NCI-H2081 treated with DMSO at 0.1 percent for 48 hours (cell line): ENCODE measurements at places on chromosomes 4 and X.
A peak's percentile ranks its signal among the peaks of the same experiment; 100 is the strongest.

DNA sequence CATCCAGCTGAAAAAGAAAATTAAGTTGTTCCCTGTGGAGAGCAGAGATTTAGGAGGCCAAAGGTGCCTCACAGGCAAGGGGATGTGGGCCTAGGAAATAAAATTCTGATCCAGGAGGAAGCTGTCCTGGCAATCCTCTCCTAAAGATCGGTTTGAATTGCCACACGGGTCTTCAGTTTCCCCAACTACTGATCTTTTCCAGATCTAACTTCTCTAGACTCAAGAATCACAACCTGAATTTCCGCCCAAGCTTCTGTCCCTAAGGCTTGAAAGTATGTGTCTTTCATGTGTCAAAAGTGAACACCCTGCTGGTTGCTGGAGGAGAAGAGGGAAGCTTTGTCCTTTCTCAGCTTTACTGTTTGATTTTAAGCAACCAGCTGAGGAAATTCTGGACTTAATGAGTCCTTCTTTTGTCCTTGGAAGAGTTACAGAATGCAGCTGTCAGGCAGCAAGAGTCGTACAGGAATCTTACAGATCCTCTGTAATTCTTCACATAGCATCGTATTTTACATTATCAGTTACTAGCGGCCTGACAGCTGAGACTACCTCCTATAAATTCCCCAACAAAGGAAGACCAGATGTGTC is 93.8 kb downstream of the INPP4B start:
- no peak for DNase-seq

DNA sequence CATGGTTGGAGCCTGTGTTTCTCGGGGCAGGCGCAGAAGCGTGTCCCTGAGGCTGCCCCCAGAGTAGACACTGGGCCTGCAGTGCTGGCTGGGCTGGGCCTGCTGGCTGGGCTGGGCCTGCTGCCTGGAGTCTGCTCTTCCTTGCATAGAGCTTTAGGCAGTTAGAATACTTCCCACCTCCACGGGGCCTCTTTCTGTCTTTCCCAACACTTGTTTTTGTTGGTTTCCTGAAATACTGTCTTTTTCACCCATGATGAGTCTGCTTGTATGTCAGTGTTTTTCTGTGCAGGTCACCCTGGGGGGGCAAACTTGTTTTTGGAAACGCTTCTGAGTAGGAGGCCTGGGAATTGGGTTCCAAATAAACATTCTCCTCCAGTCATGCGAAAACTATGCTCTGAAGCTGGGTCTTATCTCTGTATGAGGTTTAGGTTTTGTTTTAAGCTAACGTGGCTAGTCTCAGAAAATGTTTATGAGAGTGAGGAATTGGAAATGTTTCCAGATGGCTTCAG is 32.2 kb downstream of the TRMT44 start:
- no peak for DNase-seq

DNA sequence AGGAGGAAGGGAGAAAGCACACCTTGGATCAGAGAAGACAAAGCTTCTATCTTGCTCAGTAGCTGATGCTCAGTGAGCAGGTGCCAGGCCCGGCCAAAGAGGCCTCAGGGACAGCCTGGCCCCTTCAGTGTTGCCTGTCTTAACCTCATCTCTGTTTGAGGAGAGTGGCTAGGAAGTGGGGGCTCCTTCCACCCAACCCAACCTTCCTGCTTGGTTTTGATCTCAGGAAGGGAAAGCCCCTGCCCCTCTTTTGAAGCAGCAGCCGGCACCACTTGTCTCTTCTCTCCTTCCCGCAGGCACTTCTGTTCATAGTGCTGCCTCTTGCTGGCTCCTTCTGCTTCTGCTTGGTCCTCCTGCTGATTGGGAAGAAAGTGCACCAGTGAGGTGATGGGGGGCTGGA is 2.4 kb upstream of the AFF2 start:
- no peak for DNase-seq

GRCh38 chrX:36787752-36788151 is 220.4 kb upstream of the FAM47C start:
- no peak for DNase-seq

DNA sequence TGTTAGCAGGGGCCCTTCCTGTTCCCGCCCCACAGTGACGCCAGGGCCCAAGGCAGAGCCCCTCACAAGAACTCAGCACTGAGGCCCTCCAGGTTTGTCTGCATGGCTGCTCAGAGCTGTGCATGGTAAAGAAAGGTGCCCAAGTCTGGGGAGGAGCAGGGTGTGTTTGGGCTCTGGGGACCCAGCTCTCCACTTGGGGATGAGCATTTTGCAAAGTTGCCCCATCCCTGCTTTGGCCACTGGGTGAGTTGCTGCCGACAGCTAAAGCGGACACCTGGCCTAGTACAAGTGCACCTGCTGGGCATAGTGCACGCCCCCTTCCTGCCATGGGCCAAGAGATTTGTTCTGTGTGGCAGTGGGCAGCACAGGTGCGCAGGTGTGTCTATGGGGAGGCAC is 2.0 kb upstream of the MXD4 start:
- DNase-seq: peak; percentile 46

DNA sequence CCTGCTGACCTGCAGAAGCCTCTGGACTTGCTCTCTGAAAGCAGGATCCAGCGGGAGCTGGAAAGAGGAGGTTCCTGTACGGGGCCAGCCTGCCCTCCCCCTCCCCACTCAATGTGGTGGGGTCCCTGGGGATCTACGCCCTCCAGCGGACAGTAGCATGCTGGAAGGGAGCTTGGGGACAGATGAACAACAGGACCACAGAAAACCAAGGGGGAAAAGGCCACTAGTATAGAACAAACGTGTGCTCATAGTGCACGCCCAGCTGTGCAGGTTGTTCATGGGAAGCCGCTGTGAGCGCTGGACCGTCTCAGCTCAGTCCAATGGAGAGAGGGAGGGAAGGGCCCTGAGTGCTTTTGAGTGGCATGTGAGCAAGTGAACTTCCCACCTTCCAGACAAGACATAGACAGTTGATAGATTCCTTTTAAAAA is 15.8 kb downstream of the HMX1 start:
- no peak for DNase-seq

- DNase-seq: no peak
Observed at GRCh38 chr4:5051278-5052203, at the start of gene STK32B. Gene STK32B (plus strand): TSS chr4:5051480.

DNA sequence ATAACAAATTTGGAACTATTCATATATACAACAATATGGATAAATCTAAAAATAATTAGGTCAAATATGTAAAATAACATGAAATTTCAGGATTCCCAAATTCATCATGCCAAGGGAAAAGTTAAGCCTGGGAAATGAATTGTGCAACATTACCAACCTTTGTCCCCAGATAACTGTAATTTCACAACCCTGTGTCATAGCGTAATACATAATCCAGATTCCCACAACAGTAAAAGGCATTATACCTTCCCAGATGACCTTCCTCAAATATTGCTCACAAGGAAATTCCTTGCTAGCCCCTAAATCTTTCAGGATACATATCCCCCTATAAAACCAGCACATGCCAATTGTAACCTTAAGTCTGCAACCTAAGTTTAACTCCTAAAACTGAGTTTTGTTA is 32.9 kb upstream of the RAB40A start:
- no peak for DNase-seq

DNA sequence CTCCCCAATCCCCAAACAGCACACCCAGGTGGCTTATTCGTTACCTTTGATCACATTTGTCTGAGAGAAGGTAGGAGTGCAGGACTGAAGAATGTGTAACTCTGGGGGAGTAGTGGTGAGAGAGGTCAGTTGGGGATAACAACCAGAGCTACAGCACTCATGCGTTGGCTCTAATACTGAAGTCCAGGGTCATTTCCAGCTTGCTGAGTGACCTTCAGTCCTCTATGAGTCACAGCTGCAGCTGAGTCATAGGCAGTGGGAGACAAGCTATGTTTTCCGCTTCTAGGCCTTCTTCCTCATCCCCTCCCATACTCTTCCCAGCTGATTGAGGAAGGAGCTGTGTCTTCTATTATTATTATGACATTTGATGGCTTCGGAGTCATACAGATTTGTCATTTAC is 31.6 kb upstream of the CT47C1 start:
- DNase-seq: no peak

- no peak for DNase-seq
Observed at GRCh38 chrX:96424007-96424406, 260.6 kb upstream of the DIAPH2 start.

- no peak for DNase-seq
Observed at GRCh38 chrX:118654331-118654730, 73.1 kb upstream of the IL13RA1 start.

- no peak for DNase-seq
Observed at GRCh38 chr4:8113611-8114377, 44.8 kb downstream of the ABLIM2 start.

DNA sequence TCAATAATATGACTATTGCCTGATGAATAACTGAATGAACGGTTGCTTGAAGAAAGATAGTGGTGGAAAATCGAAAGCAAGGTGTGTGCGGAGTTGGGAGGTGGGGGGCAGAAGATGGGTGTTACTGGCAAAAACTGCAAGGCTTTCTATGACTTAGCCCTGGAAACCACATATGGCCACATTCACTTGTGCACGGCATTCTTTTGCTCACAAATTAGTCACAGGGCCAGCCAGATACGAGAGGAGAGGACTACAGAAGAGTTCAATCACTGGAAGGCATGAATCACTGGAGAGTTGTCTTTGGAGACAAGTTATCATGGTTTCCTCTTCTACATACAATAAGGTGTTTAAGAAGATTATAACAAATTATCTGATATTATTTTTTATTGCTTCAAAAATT is 626.5 kb upstream of the CPEB2 start:
- no peak for DNase-seq

DNA sequence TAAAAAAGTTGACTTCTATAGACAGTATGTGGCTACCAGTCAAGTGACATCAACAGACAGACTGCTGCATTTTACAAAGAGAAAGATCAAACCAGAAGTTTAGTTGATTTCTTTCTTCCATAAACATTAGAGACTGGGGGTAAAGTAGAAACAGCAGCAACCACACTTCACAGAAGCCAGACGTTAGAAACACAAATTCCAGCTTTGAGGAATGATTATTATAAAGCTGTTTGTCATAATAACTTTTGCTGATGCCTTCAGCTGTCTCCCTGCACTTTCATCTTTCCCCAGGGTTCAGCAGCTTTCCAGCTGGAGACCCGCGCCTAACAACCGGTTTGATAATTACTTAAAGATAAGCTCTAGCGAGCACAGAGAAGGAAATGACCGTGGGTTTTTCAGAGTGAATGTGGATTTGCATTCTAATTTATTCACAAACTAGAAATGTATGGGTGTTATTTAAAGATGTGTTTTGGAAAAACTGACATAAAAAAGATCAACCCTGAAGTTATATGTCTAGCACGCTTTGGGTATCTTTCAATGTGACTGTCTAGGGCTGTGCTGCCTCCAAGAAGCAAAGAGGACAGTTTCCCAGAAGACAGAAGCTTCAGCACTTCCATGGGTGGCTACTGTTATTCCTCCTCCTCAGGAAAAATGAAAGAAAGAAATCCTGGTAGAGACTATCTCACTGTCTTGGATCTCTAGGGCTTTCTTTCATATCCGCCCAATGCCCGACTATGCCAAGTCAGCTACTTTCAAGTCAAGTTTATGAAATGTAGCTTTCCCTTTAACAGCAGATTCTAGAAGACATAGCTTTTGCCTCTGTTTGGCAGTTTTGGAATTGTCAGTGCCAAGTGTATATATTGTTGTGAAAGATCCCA is 15.0 kb upstream of the ENAM start:
- no peak for DNase-seq
